ENCODE measurements at places on chromosomes 12 and 14.
A peak's percentile ranks its signal among the peaks of the same experiment; 100 is the strongest.

- peak; percentile 21 for DNase-seq
These were observed 129.5 kb upstream of the NCOR2 start for GRCh38 chr12:124696693-124697476.

- no peak for DNase-seq
These were observed 8.1 kb downstream of the LGR5 start for GRCh38 chr12:71447691-71448132.

GRCh38 chr12:57240066-57240921 is 10.7 kb downstream of the STAC3 start:
- peak; percentile 51 for DNase-seq

- DNase-seq, result no peak
These were observed 22.1 kb downstream of the ACVR1B start for GRCh38 chr12:51973560-51973959.

- peak; percentile 65 for DNase-seq
These were observed 22.3 kb downstream of the DCAF4 start for GRCh38 chr14:72948481-72949138.

DNA sequence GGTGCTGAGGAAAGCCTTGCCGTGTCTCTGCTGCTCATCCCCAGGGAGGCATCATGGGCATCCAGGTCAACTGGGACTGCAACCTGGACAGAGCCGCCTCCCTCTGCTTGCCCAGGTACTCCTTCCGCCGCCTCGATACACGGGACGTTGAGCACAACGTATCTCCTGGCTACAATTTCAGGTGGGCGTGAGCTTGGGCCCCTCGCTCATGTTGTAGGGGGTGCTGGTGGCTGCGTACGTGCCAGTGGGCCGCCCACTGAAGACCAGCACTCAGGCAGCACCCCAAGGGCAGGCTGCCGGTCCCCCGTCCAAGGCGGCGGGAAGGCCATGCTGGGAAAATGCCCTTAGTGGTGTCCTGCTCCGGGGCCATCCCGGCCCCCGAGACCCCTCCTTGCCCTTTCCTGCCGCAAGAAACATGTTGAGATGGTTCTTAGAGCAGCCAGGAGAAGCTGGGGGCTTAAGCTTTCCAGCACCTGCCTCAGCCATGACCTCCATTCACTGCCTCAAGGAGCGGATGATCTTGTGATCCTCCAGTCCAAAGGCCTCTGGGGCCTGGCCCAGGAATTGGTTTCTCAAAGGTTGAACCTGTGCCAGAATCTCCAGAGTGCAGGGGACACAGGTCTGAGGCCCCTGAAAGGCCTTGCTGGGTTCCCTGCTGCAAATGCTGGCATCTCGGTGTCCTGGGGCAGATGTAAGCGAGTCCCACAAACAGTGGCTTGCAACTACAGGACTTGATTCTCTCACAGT is 19.2 kb downstream of the P2RX4 start:
- no peak for DNase-seq

- DNase-seq, result no peak
These were observed 55.6 kb downstream of the KCTD10 start for GRCh38 chr12:109421355-109422087.

DNA sequence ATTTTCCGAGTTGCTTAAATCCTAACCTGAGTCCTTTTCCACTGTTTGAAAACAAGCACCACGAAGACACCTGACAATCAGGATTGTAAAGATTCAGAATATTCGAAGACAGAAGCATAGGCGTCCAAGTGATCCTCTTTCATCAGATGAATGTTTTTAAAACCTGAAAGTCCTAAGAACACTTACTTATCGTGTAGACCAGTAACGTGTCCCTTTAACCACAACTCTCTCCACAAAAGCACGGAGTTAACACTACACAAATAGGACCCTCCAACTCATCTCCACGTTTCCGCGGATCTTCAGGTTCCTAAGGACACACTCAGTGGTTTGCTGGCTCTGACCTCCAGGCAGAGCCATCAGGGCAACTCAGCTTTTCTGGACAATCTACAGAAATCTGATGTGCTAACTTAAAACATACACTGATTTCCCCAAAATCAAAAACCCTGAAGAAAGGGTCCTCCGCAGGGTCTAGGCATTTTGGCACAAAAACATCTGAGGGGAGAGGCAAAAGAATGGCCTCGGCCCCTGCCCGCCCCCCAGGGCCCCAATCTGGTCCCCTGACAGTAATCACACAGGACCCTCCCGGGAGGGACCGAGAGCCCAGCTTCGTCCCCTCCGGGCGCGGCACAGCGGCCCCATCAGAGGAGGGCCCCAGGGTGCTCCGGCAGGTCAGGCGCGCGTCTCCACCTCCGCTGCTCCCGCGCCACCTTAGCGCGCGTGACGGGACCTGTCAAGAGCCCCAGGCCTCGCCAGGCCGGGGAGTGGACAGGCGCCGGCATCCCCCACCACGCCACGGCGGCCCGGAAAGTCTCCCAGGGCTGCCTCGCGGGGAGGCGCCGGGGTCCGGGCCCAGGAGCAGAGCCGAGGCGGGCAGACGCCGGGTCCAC is 925 bp downstream of the DICER1 start:
- DNase-seq, result peak; percentile 58

DNA sequence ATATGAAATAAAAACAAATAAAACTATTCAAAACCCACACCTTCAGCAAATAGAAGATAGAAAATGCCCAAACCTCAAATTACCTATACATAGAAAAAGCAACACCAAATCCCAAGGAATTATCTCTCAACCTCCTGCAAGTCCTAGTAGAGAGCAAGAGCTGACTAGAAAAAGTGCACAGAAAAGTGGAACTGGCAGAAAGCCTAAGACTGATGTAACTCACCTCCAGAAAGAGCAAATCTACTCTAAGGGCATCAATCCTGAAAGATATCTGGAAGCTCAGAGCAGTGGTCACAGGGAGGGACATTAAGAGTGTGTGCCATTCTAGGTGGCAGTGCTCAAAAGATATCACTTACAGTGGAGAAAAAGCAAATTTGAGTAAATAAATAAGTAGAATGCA is 62.1 kb upstream of the PLEKHG7 start:
- DNase-seq, result no peak

DNA sequence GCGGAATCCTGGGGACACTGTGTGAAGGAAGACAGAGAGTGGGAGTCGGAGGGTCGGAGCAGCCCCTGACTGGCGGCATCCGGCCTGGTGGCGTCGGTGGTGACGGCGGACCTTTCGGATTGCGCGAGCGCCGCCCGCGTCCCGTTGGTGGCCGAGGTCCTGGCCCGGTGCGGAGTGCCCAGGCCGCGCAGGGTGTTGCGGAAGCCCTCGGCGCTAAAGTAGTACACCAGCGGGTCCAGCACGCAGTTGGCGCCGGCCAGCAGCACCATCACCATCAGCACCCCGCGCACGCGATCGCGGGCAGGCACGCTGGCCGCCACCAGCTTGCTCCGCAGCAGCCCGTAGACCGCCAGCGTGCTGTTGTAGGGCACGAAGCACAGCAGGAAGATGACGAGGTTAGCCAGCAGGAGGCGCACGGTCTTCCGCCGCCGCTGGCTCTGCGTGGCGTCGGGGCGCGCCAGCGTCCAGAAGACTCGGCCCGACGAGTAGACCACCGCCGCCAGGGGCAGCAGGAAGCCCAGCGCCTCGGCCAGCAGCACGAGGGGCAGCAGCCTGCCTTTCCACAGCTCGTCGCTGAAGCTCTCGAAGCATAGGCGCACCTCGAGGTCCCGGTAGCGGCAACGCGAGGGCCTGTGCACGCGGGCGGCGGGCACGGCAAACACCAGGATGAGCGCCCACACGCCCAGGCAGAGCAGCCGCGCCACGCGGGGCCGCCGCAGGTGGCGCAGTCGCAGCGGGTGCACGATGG is 13.1 kb upstream of the CHD4 start:
- no peak for DNase-seq

DNA sequence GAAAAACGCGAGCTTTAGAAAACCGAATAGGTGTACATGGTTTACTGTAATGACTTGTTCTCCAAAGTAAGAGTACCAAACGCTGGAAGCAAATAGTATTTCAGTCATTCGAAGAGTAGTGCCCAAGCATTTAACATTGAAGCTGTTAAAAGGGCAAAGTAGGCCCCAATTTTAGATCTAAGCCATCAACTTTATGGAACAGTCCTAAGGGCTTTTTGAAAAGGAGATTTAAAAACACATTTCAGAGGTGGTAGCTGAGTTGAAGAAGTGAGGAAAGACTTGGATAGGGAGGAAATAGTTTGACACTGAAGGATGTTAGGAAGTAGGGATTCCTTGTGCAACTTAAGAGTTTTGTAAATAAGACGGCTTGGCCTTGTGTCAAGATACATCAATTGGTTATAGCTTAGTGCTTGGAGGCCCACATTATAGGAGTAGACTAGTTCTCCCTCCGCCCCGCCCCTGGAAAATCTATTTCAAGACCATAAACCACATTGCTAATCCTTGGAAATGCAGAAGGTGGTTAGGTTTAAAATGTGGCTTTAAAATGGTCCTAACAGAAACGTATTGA is 783 bp upstream of the TUBA1B start:
- peak; percentile 84 for DNase-seq

DNA sequence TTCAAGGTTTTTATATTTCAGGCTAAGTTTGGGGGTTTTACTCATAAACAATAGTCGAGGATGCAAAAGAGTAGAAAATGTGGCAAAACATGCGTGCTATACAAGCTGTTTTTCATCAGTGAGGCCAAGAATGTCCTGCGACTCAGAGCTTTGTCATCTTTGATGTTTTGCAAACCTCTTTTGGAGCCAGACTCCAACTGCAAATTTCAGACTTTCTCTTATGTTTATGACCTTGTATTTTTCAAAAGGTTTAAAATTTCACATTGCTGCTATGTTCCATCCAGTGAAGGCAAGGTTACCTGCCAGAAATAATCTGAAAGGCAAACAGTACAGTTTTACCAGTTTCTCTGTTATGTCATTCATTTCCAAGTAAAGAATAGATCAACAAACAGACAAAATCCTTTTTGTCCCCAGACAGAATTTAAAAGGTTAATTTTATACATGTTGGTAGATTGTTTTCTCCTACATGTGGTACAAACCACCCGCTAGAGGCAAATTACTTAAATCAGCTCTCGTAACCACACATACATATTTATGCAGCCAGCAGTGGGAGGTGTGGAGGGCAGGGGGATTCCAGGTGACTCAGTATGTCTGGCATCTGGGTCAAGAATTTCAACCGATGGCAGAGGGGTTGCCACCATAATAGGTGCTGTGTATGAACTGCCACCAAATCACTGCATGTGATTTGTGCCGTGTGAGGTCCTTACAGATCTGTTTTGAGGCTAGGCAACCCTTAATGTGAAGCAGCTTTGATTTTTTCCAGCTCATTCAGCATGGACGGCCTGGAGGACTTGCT is 119.8 kb upstream of the CPM start:
- DNase-seq, result no peak

DNA sequence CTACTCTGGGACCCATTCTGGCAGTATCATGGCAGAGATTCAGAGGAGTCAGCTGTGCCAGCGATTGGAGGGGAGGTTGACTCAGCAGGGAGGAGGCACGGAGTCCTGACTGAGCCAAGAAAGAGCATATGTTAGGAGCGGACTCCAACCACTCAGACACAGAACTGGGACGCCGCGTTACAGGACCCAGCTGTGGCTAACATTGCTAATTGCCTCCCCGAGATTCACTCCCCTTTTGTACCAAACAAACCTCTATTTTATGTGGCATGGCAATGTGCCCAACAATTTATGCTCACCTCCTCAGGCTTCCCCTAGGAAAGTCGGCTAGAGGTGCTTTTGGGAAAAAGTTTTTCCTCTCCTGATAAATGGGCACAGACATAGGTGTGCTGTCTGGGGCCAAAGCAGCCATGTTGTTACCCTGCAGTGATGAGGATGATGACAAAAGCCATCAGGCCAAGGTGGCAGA is 15.2 kb upstream of the CLIP1 start:
- DNase-seq, result no peak

DNA sequence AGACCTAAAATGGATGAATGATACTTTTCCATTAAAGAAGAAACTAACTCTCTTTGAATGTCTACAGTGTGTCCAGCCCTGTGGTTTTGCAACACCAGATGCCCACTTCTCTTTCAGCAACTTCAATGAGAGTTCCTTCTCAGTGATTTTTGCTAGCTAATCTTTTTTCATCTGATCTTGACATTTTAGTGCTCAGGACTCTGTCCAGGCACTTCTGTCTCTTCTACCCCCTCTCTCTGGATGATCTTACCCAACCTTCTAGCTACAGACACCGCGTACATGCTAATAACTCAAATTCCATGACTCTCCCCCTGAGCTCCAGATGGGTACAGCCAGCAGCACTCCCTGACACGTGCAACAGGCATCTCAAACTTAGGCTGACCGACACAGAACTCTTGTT is 161.1 kb upstream of the FOXN3 start:
- no peak for DNase-seq

GRCh38 chr12:71142016-71142415 is 15.8 kb downstream of the TSPAN8 start:
- DNase-seq, result no peak

DNA sequence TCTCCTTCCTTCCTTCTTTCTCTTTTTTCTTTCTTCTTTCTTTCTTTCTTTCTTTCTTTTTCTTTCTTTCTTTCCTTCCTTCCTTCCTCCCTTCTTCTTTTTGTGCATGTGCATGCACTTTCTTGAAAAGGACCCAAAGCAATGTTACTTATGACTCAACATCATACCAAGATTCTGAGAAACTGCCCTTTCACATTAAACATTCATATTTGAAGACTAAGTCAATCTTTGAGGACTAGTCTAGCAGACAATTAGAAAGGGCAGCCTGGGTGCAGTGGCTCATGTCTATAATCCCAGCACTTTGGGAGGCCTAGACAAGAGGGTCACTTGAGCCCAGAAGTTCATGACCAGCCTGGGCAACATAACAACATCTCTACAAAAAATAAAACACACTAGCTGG is 212.8 kb upstream of the KITLG start:
- no peak for DNase-seq

- DNase-seq, result peak; percentile 74
These were observed 29.8 kb upstream of the CDKN3 start for GRCh38 chr14:54366736-54367735.

GRCh38 chr12:56338308-56339157 is at the start of gene IL23A:
IL23A (plus strand) TSS chr12:56338884; CDS start chr12:56339045, 161 bp downstream.
- no peak for DNase-seq

DNA sequence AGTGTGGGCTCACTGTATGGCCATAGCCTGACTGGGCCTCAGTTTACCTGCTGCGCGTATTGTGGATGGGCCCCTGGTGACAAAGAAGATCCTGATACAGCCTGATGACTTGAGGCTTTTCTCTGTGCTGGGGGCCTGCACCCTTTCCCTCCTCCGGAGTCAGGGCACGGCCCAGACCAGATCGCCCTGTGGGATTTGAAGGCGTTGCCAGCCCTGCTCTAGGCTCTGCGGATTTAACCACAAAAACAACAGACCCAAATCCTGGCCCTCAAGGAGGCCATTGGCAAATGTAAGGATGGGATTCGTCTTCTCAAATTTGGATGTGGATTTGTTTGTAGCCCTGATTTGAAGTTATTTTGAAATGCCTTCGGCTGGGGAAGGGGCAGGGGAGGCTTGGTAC is 195.8 kb downstream of the TSPAN9 start:
- DNase-seq, result no peak

GRCh38 chr12:46839232-46839631 is 13.4 kb upstream of the SLC38A4 start:
- DNase-seq, result no peak

Measured in OCI-M1 (cell line).